ENCODE measurements at places on chromosomes 12 and 14. TPM values are rescaled to one million over a fixed set of nuclear protein-coding genes. Genes with fewer than 3 reads are reported as not detected.

- peak; percentile 80 for DNase-seq
- H3K27ac ChIP-seq = no peak overlapping the region
- H3K36me3 ChIP-seq = peaks cover 9% of the 10 kb centered on the region
- H3K4me3 ChIP-seq = no peak overlapping the region
Observed at GRCh38 chr12:6326316-6327228, 15.3 kb downstream of the TNFRSF1A start.

DNA sequence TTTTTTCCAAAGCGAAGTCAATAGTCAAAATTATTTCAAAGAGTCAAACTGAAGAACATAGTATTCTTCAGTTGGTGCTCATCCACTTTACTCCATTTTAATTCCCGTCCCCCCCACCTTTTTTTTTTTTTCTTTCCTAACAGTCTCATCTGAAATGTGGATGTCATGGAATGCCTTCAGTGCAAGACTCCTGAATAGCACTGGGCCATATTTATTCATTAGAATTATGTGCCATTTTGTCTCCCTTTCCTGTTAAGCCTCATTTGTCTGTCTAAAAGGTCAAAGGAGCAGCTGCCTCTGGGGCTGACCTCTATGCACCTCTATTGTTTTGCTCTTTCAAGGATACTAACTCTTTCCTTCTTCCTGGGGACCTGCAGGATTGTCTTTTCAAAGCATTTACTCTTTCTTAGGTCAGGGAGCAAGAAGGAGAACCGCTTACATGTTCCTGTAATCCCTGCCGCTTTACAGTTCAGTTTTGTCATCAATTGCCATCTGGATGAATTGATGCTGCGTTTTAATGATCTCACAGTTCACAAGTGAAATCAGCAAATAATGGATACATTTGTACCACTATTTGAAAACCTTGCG, 310.6 kb downstream of the NPAS3 start:
- no peaks in the 10 kb centered on the region for H3K27me3 ChIP-seq
- H3K36me3 ChIP-seq = no peaks in the 10 kb centered on the region
- no peak overlapping the region for H3K27ac ChIP-seq
- H3K4me1 ChIP-seq = no peaks in the 10 kb centered on the region

GRCh38 chr14:86712727-86713126, 1182.8 kb downstream of the FLRT2 start:
- H3K4me3 ChIP-seq = no peak overlapping the region
- no peak overlapping the region for H3K27ac ChIP-seq
- H3K4me1 ChIP-seq = no peaks in the 10 kb centered on the region
- DNase-seq = no peak
- H3K27me3 ChIP-seq = peaks cover 71% of the 10 kb centered on the region

DNA sequence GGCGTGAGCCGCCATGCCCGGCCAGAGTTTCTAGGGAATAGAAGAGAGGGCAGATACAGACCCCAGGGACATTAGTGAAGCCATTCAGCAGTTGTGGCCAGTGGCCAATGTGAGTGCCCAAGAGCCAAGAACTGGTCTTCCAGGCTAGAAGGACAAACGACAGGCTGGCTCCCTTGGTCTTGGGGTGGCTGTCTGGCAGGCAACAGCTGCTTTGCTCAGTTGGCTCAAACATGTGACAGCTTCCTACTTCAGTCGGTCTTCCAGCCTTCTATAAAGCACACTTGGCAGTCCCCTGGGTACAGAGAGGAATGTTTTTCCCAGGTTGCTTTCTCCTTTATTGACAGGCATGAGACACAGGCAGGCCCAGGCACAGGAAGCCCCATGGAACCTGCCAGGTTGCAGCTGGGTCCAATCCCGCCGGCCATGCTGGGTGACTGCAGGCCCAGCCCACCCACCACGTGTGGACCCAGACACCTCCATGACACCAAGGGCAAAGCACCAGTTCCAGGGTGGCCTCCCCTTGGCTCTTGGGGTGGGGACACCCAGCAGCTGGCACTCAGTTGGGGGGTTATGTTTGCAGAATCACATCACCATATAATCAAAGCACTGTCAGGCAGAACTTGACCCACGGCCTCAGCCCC, 15.4 kb downstream of the CHGA start:
- no peak overlapping the region for H3K27ac ChIP-seq
- no peaks in the 10 kb centered on the region for H3K27me3 ChIP-seq
- H3K4me3 ChIP-seq = no peak overlapping the region
- no peak for DNase-seq

DNA sequence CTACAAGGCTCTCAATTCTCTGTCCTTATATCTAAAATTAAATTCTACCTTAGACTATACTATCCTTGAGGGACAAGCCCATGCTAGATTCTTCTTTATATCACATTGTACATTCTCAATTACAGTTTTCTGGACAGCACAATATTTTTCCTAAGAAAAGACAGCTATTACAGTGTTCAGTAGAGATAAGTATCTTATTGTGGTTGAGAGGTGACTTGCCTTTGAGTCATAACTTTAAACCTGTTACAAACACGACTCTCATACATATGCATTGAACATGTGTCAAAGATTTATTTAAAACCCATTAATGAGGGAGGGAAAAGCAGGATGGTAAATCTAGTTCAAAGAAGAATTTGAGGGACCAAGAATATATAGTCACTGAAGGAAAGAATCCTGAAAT, 61.1 kb downstream of the TPH2 start:
- H3K36me3 ChIP-seq = no peaks in the 10 kb centered on the region
- no peak overlapping the region for H3K4me3 ChIP-seq
- H3K27ac ChIP-seq = no peak overlapping the region
- no peaks in the 10 kb centered on the region for H3K4me1 ChIP-seq
- no peak for DNase-seq

DNA sequence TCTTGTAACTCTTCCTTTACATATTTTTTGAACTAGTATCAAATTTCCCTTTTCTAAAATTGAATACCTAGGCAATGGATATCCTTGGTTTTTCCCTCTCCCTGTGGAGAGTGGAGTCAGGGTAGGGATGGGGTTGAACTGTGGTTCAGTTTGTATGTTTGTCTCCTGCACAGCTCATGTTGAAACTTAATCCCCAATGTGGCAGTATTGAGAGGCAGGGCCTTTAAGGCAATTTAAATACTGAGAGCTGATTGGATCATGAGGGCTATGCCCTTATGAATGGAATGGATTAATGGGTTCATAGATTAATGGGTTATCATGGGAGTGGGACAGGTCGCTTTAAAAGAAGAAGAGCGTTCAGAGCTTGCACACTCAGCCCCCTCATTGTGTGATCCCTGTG, 127.2 kb upstream of the RGS6 start:
- no peaks in the 10 kb centered on the region for H3K27me3 ChIP-seq
- H3K36me3 ChIP-seq = no peaks in the 10 kb centered on the region
- H3K27ac ChIP-seq = no peak overlapping the region
- DNase-seq = no peak

- H3K4me3 ChIP-seq = no peak overlapping the region
- H3K27me3 ChIP-seq = no peaks in the 10 kb centered on the region
- no peaks in the 10 kb centered on the region for H3K36me3 ChIP-seq
- H3K27ac ChIP-seq = no peak overlapping the region
- peak; percentile 56 for DNase-seq
Observed at GRCh38 chr12:20477672-20478071, 109.3 kb downstream of the PDE3A start.

DNA sequence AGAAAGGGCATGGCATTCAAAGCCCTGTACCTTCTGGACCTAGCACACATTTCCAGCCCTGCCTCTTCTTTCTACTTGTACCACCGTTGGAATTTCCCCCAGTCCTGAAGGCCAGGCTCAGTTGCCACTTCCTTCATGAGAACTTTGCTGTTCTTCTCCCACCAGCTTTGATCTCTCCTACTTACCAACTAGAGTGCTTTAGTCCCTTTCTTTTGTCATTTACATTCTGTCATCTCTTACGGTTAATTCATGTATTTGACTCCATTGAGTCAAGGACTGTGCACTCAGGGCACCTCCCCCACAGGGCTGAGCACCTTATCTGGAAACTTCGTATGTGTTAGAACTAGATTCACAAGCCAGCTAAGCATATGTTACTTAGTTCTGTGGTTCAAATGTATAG, 26.3 kb downstream of the BICDL1 start:
- no peaks in the 10 kb centered on the region for H3K4me1 ChIP-seq
- H3K27ac ChIP-seq = no peak overlapping the region
- H3K36me3 ChIP-seq = no peaks in the 10 kb centered on the region
- H3K4me3 ChIP-seq = no peak overlapping the region
- H3K27me3 ChIP-seq = no peaks in the 10 kb centered on the region

GRCh38 chr14:54186821-54187763, 209.7 kb upstream of the CDKN3 start:
- no peaks in the 10 kb centered on the region for H3K27me3 ChIP-seq
- H3K4me3 ChIP-seq = no peak overlapping the region
- peaks cover 6% of the 10 kb centered on the region for H3K4me1 ChIP-seq
- H3K27ac ChIP-seq = peak overlapping the region; percentile 11
- no peaks in the 10 kb centered on the region for H3K36me3 ChIP-seq

The OVCH1 gene
- total RNA-seq = not detected

The MMP14 gene
- 24.6 TPM for total RNA-seq

Data from cardiac muscle cell (in vitro differentiated cells and primary cell).